ENCODE measurements at places on chromosomes 5 and 9.

DNA sequence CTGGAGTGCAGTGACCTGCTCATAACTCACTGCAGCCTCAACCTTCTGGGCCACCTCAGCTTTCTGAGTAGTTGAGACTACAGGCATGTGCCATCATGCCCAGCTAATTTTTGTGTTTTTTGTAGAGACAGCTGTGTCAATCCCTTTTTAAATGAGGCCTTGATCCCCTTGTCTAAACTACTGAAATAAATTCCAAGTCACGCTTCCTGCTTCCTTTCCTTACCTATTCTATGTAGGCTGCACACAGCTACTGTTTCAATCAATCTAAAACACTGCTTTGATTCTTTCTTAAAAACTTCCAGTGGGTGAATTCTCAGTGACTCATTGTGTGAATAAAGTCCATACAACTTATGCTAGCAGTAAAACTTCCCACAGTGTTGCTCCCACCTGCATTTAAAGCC is 2.9 kb upstream of the C7 start:
- no peak for DNase-seq

DNA sequence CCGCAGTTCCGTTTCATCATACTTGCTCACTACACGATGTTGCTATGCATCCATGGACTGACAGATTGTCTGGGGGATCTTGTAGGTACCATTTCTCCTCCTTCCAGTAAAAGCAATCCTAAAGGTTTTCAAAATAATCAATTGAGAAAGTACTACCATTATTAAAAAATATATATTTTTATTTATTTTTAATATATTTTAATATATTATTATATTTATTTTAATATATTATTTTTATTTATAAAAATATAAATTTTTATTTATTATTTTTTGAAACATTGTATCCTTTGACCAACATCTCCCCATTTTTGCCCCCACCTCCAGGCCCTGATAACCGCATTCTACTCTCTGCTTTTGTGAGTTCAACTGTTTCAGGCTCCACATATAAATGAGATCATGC is 237.6 kb upstream of the IRX4 start:
- DNase-seq: no peak

DNA sequence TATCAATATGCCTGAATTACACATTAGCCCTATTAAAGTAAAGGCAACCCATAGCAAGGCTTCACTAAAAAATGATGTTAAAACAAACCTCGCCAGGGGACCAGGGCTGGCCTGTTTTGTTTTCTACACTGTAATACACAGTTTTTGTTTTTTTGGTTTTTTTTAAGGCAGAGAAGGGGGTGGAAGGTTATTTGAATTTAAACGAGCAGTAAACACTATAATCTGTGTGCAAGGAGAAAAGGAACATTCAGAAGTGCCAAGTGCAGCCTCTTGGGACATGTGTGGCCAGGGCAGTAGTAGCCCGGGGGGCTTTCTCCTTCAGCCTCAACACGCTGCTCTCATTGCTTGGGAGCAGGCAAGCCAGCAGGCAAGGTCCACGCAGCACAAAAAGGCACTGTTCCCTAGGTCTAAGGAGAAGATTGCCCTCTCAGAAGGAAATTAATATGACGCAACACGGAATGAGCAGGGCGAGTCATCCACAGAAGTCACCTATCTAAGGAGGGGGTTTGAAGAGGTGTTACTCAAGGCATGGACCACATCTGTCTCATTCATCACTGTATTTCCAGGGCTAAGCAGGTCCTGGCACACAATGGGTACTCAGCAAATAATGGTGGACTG is 16.2 kb downstream of the SIL1 start:
- DNase-seq: no peak

- no peak for DNase-seq
These were observed 41.2 kb downstream of the NADK2 start for GRCh38 chr5:36200513-36200912.

DNA sequence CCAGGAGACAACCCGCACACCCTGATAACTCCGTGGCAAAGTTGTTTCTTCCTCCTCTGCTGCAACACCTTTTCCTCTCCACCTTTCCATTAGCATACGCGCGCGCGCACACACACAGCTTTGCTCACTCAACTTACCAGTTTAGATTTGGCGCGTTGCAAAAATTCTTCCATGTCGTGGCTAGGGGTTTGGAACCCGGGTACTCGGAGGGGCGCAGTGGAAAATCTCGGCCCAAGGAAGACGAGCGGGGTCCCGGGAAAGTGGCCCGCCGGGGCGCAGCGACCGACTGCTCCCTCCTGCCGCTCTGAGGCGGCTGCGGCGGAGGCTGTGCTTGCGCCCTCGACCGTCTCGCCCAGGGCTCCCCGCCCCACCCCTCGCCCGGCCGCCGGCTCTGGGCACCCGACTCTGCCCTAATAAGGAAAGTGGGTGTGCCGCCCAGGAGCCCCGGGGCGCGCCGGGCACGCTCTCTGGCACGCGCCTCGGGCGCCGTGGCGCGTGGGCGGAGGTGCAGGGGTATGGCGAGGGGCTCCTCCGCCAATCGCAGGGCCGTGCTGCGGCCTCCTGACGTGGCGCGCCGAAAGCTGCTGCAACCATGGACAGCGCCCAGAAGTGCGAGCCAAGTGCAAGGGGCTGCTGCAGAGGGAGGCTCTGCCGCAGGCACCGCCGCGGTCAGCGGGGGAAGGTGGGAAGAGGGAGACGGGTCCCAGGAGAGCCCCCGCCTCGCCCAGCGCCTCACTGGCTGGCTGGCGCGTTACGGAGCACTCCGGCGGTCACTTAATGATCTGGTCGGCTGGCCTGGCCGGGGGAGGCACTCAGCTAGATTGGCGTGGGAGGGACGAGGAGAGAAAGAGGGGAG is at the start of gene PRUNE2:
Gene PRUNE2, minus strand, starts transcription at position 324 of the 856 bp plus-strand sequence. Its CDS starts 151 bp downstream, at position 173.
- DNase-seq: no peak

DNA sequence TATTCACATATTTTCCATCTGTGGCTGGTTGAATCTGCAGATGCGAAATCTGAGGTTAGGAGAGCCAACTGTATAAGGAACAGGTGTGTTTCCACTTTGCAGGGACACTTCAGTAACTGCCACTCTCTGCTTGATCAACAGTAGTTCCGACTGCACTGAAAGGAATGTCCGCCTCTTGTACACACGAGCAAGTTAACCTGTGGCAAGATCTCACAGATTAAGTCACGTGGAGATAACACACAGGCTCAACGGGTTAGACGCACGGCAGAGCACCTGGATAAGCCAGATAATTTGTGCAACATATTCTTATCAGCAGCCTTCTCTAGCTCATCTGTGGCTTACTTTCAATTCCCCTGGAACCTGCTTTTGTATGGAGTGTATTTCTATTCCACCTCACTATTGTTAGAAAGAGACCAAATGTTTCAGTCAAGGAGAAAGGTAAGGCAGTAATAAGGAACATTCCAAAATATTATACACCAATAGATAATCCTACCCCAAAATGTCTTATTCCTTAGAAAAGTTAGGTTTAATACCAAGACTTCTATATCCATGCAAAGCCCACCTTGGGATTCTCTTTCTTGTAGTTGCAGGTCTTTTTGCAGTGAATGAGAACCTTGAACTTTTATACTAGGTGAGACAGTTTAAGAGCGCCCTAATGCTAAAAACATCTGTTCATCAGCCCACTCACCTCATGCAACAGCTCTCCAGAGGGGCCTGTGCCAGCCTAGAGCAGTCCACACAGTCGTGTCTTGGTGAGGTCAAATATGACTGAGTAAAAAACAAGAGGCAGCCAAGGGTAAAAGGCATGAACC is 6.5 kb upstream of the C9 start:
- DNase-seq: no peak

DNA sequence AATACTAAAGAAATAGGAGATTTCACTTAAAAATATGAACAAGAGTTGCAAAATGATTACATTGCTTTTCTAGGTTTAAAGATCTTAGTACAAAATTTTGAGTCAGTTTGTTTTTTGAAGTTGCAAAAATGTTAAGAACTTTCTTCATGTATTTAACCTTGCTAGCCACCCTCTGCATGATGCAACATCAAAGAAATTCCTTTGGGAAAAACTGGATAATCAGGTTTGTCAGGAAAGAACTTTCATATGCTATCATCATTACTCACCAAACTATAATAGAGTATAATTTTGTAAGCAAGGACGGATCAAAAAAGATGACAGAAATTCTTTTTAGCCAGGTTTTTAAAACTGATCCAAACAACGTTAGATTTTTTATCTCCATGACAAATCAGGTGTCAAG is 116.9 kb upstream of the MRPS30 start:
- no peak for DNase-seq

- no peak for DNase-seq
These were observed 4.7 kb upstream of the PPP1R26 start for GRCh38 chr9:135474915-135475314.

- no peak for DNase-seq
These were observed 67.8 kb downstream of the ACTBL2 start for GRCh38 chr5:57414857-57415256.

- no peak for DNase-seq
These were observed 148.3 kb upstream of the NTRK2 start for GRCh38 chr9:84521208-84521607.

GRCh38 chr9:99867968-99868367 is 38.5 kb upstream of the STX17 start:
- no peak for DNase-seq

DNA sequence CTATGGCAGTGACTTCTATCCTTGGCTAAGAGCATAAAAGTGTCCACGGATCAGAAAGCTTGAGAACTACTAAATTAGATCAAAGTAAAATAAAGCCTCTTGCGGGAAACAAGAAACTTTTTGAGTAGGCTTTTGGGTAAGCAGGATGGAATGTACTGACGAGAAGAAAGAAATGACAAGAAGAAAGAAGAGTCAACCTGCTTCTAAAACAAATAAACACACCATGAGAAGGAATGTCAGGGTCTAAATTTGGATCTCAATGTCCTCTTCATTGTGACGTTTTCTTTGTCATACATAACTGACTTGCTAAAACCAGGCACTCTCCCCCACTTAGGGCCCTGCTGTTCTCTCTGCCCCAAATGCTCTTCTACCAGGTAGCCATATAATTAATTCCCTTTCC is 290.1 kb upstream of the PTGER4 start:
- DNase-seq: no peak

DNA sequence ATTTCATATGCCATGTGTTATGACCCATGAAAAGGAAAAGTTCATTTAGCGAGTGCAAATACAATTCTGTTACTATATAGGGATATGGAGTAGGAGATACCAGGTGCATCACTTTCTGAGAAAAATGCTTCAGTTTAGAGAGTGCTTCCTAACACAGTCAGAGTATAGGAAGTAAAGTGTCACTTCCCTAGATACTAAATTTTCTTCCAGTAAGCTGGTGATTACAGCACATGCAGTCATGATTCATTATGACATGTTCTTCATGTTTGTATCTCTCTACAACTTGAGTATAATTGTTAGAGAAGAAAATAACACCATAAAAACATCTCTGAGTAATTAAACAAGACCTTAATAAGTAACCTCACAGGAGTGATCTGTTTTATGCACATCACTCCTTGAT is 837.0 kb downstream of the DNAH5 start:
- no peak for DNase-seq

DNA sequence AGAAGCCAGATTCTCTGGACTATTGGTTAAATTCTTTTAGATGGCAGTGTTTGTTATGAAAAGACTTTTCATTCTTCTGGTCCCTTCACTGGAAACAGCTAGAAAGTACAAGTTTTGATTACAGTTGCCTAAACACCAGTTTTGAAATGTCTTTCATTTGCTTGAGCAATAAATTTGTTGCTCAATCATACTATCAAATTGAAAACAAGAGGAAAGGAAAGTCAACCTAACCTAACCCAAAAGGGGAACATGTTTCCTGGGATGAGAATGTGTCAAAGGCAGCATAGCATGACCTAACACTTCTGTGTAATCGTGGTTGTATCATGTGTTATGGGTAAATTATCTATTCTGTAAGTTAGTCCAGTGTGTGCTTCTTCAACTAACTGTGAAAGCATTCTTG is 213.2 kb downstream of the TMC1 start:
- no peak for DNase-seq

DNA sequence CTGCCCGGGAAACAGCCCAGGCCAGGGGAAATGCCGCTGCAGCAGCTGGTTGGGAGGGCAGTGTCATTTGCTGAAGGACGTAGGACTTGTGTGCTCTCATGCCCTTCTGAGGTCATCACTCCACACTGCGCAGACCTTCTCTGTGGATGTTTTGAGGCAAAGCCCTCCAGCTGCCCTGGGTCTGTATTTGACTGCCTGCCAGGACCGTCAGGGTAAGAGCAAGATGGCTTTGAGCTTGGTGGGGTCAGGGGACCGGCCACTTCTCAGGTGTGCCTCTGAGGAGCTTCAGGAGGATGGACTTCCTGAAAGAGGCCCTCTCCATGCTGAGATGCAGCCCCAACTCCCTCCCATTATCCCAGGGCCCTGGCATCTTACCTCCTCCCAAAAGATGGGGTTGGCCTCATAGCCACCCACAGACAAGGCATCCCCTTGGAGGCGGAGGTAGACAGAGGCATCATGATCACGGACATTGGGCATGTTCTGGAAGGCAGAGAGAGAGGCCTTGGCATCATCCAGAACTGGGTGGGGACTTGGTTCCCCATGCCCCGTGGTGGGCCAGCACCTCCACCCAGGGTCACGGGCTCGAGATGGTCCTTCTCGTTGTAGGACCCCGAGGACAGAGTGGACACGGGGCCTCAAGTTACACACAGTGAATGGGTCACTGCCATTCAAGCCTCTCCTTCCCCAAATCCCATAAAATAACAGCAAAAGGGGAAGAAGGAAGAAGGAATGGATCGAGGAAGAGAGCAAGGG is 19.4 kb downstream of the SARDH start:
- DNase-seq: no peak

DNA sequence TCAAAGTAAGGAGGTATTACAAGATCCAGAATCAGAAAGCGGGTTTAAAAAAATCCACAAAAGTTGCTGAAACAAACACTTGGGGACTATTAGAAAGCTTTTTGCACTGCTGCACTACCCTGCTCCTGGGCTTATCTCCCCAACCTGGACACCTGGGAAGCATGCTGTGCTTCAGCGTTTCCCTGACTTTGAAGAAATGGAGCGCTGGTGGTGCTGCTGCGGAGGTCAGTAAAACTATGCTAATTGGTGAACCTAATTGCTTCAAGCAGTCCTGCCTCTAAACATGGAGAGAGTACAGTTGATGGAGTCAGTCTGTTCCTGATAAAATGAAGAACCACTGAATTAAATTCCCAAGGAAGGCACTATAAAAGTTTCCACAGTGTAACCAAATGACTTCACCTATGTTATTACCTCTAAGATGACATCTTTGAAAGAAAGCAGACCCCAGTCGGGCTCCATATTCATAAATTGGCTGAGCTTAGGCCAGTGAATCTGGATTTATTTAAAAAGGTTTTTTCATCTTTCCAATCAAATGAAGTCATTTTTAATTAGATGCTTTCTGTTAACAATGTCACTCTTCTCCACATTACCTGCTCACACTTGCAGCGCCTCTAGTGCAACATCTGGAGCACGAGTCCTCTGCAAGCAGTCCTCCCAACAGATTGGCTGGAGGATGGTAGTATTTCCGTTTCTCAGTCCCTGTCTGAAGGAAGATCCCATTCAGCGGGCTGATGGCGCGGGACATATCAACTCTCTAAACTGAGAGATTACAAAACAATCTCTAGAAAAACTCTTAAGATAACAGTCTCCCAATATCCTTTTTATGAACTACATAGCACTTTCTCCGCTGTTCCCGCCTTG is 11.5 kb downstream of the NR2F1-AS1 start:
- DNase-seq: no peak

- DNase-seq: no peak
These were observed 69.9 kb downstream of the LRSAM1 start for GRCh38 chr9:127520941-127521918.

GRCh38 chr5:34467436-34467835 is 188.7 kb upstream of the RAI14 start:
- DNase-seq: no peak
